Activated T-helper 9 cell treated with anti-CD3 and anti-CD28 coated beads, Interleukin-2, amount 50 U/mL, for 16 hours (primary cell): ENCODE measurements at places on chromosomes 2 and 18.

- DNase-seq: no peak
Observed at GRCh38 chr18:77658299-77658662, 408.6 kb downstream of the GALR1 start.

GRCh38 chr2:47497843-47498460 lies 95.0 kb downstream of the MSH2 start:
- DNase-seq: no peak

DNA sequence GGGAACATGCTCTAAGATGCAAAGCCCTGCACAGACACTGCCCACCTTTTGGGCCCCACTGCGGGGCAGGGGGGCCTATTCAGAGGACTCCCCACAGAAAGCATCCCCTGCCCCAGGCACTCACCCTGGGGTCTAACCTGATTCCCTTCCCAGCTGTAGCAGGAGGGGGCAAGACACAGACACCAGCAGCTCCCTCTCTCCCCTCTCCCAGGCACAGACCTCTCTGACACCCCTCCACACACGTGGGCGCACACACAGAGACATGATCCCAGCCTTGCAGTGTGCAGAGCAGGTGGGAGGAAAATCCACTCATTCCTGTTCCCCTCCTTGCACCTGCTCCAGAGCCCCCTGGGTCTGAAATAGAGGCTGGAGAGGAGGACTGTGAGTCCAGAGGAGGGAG lies 10.7 kb downstream of the TNS1 start:
- no peak for DNase-seq

- no peak for DNase-seq
Observed at GRCh38 chr2:95158891-95159619, 593 bp downstream of the ZNF514 start.

DNA sequence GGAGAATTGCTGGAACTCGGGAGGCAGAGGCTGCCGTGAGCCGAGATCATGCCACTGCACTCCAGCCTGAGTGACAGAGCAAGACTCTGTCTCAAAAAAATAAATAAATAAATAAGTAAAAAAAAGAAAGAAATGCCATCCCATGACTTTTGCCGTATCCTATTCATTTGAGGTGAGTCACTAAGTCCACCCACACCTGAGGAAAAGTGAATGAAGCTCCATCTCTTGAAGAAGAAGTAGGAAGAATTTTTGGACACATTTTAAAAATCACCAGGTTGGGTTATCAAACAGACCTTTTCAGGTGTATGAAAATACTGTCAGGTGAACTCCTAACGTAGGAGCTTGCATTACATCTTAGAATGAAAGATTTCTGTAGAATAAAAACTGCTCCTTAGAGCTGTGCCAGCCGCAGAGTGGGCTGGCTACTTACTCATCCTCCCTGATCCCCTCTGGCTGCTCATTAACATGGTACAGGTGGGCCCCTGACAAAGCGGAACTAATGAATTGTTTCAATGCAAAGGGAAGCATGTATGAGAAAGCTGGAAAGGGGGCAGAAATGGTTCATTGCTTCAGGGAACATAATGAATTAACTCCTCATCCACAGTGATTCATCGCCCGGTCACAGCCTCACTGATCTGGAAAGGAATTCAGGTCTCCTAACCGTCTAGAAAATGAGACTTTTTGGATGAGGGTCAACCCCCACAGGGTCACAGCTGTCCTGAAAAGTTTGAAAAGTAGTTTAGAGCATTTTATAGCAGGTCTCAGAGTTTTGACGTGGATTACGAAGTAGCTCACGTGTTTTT lies 191.4 kb downstream of the SPP2 start:
- DNase-seq: no peak

DNA sequence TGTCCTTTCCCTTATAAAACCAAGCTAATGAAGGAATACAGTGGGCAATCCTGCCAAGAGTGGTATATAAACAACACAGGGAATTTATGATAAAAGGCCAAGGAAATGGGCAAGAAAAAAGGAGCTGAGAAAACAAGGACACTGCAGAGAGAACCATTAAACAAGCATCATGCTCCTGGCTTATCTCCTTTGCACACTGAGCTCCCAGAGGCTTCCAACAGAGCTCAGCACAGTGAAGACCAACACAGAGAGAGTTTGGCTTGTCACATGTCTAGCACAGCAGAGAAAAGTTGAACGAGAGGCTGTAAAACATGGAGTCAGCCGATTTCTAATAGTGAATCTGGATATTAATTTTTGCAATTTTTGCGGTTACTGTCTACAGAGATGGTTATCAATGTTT lies 68.0 kb upstream of the KLF7 start:
- DNase-seq: no peak

- DNase-seq: no peak
Observed at GRCh38 chr2:174621323-174621722, 23.7 kb upstream of the WIPF1 start.

DNA sequence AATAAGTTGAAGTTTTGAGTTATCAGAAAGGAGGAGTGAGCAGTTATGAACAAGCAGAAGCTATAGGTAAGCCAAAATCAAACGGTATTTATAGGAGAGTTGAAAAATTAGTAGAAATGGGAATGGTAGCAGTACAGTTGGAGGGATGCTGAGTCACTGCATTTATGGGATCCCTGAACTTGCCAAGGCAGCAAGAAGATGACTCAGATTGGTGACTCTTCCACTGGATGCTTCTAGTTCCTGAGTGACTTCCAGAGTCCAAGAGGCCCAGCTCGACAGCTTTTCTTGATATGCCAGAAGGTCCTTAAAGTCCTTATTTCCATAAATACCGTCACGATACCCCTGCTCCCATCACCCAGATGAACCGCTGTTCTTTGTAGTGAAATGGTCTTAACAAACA lies 31.1 kb upstream of the ACTR3 start:
- DNase-seq: no peak

GRCh38 chr2:33810046-33810835 lies 211.1 kb upstream of the FAM98A start:
- DNase-seq: no peak
